H1 (cell line): ENCODE measurements at places on chromosomes 7 and 10. TPM values are rescaled to one million over a fixed set of nuclear protein-coding genes. Genes with fewer than 3 reads are reported as not detected.

GRCh38 chr7:22444181-22444971 lies 55.6 kb downstream of the STEAP1B start:
- H3K27ac ChIP-seq, result no peak overlapping the region
- no peaks in the 10 kb centered on the region for H3K27me3 ChIP-seq
- DNase-seq, result no peak
- no peak overlapping the region for H3K4me3 ChIP-seq
- no peaks in the 10 kb centered on the region for H3K36me3 ChIP-seq

GRCh38 chr10:3848005-3848774 lies 63.2 kb upstream of the KLF6 start:
- peaks cover 1% of the 10 kb centered on the region; the same call in 1 of the 2 replicates for H3K4me1 ChIP-seq
- DNase-seq, result no peak
- no peak overlapping the region for H3K4me3 ChIP-seq
- no peaks in the 10 kb centered on the region for H3K36me3 ChIP-seq

- no peaks in the 10 kb centered on the region for H3K36me3 ChIP-seq
- H3K4me1 ChIP-seq, result no peaks in the 10 kb centered on the region
- no peak overlapping the region for H3K27ac ChIP-seq
- no peaks in the 10 kb centered on the region for H3K27me3 ChIP-seq
- no peak overlapping the region for H3K4me3 ChIP-seq
These were observed 34.9 kb downstream of the COA1 start for GRCh38 chr7:43694399-43694748.

DNA sequence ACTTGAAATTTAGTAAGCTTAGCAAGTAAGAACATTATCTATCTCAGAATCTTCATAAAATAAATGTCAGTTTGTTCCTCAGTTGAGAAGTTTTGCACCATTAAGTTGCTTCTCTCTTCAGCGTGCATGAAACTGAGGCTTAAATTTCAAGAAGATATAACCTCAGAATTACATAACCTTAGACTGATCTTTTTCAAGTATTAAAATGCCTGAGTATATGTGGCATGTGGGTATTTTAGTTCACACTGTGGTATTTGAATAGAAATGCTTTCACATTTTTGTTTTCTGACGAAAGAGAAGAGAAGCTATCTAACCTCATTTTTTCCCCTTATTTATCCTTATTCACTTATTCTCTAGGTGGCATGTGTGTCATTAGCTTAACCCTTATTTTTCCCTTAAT lies 104.1 kb downstream of the PHF14 start:
- no peak overlapping the region for H3K4me3 ChIP-seq
- no peaks in the 10 kb centered on the region for H3K27me3 ChIP-seq
- H3K36me3 ChIP-seq, result no peaks in the 10 kb centered on the region
- no peaks in the 10 kb centered on the region for H3K4me1 ChIP-seq
- H3K27ac ChIP-seq, result no peak overlapping the region

DNA sequence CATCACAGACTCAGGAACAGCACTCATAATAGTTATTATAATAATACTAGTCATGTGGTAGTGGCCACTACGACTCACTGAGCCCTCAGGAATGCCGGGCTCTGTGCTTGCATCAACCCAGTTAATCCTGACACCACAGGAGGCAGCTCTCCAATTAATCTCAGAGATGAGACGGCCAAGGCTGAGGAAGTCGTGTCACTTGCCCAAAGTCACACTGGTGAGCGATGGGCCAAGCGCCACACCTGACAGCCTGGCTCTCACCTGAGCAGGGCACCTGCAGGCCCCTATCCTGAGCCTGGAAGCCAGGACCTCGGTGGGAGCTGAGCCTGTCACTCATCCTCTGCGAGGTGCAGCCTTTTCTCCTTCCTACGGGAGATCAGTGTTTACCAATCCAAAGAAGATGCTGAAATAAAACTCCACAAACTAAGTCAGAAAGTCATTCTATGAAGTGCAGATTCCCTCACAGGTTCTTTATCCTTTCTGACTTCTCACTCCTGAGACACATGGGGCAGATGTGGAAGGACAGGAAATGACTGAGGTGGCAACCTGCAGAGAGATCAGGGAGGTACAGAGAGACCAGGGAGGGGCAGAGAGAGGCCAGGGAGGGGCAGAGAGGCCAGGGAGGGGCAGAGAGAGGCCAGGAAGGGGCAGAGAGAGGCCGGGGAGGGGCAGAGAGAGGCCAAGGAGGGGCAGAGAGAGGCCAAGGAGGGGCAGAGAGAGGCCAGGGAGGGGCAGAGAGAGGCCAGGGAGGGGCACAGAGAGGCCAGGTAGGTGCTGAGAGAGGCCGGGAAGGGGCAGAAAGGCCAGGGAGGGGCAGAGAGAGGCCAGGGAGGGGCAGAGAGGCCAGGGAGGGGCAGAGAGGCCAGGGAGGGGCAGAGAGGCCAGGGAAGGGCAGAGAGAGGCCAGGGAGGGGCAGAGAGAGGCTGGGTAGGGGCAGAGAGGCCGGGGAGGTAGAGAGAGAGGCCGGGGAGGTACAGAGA lies 38.5 kb downstream of the VIPR2 start:
- H3K4me3 ChIP-seq, result no peak overlapping the region
- no peaks in the 10 kb centered on the region for H3K27me3 ChIP-seq
- DNase-seq, result no peak

- H3K27me3 ChIP-seq, result no peaks in the 10 kb centered on the region
- no peaks in the 10 kb centered on the region for H3K4me1 ChIP-seq
- H3K27ac ChIP-seq, result no peak overlapping the region
- DNase-seq, result no peak
- H3K4me3 ChIP-seq, result no peak overlapping the region
These were observed 169.4 kb upstream of the SHH start for GRCh38 chr7:155981703-155982102.

- no peak overlapping the region for H3K27ac ChIP-seq
- no peak overlapping the region for H3K4me3 ChIP-seq
- no peaks in the 10 kb centered on the region for H3K36me3 ChIP-seq
- H3K4me1 ChIP-seq, result no peaks in the 10 kb centered on the region
- H3K27me3 ChIP-seq, result no peaks in the 10 kb centered on the region
- no peak for DNase-seq
These were observed 12.4 kb upstream of the MTERF1 start for GRCh38 chr7:91892821-91893340.

DNA sequence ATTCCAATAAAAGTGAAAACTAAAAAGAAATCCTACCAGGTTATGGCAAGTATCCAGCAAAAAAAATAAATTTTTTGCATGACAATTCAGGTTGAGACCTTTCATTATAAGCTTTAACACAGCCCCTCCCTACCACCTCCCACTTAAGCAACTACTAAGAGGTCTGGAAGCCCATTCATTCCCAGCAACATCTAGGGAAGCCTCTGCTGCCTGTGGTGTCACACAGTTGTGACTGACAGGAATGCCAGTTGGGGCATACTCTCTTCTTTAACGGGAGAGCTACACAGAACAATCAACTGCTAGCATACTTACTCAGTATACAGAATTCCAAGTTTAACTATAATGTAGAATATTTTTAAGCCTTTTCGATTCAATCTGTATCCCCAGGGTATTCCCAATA lies 27.8 kb downstream of the ABI1 start:
- H3K27me3 ChIP-seq, result no peaks in the 10 kb centered on the region
- no peak for DNase-seq
- H3K4me1 ChIP-seq, result no peaks in the 10 kb centered on the region

DNA sequence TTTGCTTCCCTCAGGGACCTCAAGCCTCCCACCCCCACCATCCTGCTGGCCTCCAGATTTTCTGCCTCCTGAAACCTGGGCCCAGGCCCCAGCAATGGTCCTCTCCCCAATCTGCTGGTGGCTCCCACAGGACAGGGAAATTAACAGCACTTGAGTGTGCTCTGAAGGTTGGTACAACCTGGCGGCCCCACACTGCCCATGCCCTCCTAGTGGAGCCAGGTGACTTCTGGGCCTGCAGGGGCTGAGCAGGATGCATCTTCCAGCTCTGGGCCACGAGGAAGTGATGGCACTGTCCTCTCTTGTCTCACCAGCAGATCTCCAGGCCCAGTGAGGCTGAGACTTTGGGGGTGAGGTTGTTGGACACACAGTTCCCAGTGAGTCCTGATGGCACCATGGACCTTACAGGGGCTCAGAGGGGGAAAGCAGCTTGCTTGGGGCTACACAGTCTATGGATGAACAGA lies 3.6 kb upstream of the ZMIZ1 start:
- H3K4me3 ChIP-seq, result no peak overlapping the region
- no peaks in the 10 kb centered on the region for H3K36me3 ChIP-seq
- DNase-seq, result no peak
- H3K27me3 ChIP-seq, result no peaks in the 10 kb centered on the region
- no peak overlapping the region for H3K27ac ChIP-seq
- H3K4me1 ChIP-seq, result peaks cover 7% of the 10 kb centered on the region; the same call in 1 of the 2 replicates

DNA sequence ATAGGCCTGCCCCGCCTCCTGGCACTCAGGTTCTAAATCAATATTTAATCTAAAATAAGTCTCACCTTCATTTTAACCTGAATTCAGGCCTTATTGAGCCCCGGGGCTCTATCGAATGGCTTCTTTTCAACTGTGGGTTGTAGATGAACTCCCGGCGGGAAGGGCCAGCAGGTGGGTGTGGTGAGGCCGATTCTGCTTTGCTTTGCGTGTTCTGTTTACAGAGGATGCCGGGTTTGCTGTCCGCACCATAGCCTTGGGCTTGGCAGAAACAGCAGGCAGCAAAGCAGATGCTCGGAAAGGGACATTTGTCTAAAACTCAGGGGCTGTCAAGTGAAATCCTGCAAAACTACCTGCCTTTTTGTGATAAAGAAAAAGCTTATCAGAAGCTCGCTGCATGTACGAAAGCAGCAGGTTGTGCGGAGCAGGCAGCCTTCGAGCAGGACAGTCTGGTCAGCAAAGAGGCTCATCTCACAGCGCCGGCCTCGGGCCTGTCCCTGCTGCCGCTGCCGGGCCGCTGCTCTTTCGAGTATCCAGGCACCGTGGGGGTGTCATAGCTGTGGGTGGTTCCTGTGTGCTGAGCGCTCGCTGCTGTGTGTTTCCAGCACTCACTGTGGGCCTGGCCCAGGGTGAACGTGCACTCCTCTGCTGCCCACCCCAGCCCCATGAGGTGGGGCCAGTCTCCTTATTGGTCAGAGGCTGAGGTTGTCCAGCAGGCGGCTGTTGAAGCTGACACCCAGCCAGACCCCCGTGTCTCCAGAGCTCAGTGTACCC lies 434.8 kb upstream of the FOXK1 start:
- H3K4me3 ChIP-seq, result no peak overlapping the region
- DNase-seq, result no peak
- no peaks in the 10 kb centered on the region for H3K4me1 ChIP-seq
- no peak overlapping the region for H3K27ac ChIP-seq
- H3K36me3 ChIP-seq, result no peaks in the 10 kb centered on the region

DNA sequence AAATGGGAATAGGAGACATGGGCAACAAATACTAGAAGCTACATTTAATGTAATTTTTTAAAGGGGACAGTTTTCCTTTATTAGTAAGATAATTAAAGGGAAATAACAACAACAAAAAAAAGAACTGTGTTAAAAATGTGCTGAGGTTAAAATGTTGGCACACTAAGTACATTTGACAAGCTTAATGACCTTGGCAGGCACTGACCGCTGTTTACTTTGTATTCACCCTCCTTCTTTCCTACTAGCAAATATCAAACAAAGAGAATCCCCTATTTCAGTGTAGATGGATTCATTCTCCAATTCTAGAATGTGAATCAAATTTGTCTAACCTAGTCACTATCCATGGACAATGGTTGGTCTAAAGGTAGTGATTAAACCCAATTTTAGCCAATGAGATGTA lies 77.5 kb upstream of the TOMM7 start:
- no peaks in the 10 kb centered on the region for H3K27me3 ChIP-seq
- no peak overlapping the region for H3K4me3 ChIP-seq
- no peaks in the 10 kb centered on the region for H3K4me1 ChIP-seq
- no peaks in the 10 kb centered on the region for H3K36me3 ChIP-seq
- DNase-seq, result no peak

DNA sequence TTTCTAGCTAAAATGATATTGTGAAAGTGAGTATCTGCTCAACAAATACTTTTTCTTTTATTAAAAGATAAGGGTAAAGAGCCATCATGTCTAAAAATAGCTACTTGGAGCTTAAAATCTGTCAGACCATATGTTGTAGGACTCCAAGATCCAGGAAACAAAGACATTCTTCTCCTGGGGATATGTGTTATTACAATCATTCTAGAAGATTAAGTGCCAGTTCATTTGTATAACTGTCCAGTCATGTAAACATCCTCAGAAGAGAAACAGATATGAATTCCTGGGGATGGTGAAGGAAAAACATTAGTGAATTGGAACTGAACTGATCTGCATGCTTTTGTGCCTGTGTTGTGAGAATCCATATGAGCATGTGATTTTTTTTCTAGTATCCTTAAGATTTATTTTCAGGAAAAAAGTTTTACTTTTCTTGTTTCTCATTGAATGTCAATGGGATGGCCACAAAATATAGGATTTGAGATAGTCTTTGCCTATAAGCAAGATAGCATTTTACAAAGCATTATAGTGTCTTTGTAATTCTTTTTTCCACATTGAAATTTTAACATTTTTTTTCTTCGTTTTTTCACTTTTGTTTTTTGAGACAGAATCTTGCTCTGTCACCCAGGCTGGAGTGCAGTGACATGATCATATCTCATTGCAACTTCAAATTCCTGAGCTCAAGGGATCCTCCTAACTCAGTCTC lies 14.4 kb upstream of the MTERF1 start:
- no peak overlapping the region for H3K27ac ChIP-seq
- H3K4me1 ChIP-seq, result no peaks in the 10 kb centered on the region
- no peaks in the 10 kb centered on the region for H3K36me3 ChIP-seq
- H3K27me3 ChIP-seq, result no peaks in the 10 kb centered on the region

GRCh38 chr10:20949967-20950366 lies 52.9 kb upstream of the NEBL start:
- peaks cover 15% of the 10 kb centered on the region for H3K4me1 ChIP-seq
- no peak overlapping the region for H3K4me3 ChIP-seq
- DNase-seq, result no peak
- H3K27me3 ChIP-seq, result no peaks in the 10 kb centered on the region
- no peaks in the 10 kb centered on the region for H3K36me3 ChIP-seq
- no peak overlapping the region for H3K27ac ChIP-seq

- H3K27me3 ChIP-seq, result no peaks in the 10 kb centered on the region
- no peak overlapping the region for H3K4me3 ChIP-seq
- H3K36me3 ChIP-seq, result no peaks in the 10 kb centered on the region
- DNase-seq, result no peak
These were observed 13.3 kb downstream of the PRSS2 start for GRCh38 chr7:142784096-142784495.

DNA sequence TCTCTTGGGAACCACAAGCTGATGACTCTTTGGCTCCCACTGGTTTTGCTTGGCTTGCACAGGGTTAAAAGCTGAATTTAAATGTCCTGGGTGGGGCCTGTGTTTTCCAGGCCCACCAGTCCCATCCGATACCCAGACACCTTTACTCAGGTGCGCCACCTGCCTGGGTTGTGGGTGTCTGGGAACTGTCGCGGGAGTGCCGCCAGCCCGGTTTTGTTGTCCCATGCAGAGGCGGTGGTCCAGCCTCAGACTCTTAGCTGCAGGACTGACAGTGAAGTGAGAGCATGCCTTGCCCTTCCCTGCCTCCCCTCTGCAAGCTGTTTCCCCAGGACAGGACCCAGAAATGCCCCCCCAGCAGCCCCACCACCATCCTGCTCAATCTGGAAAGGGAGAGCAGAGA lies 255.6 kb upstream of the ZNF32 start:
- no peak overlapping the region for H3K4me3 ChIP-seq
- no peaks in the 10 kb centered on the region for H3K4me1 ChIP-seq
- no peaks in the 10 kb centered on the region for H3K27me3 ChIP-seq
- no peak for DNase-seq
- H3K36me3 ChIP-seq, result no peaks in the 10 kb centered on the region

- no peak overlapping the region for H3K27ac ChIP-seq
- H3K4me1 ChIP-seq, result no peaks in the 10 kb centered on the region
- H3K4me3 ChIP-seq, result no peak overlapping the region
- H3K27me3 ChIP-seq, result no peaks in the 10 kb centered on the region
- DNase-seq, result no peak
These were observed 13.3 kb downstream of the ALOX5 start for GRCh38 chr10:45387096-45387893.

RASA4 gene
- 19.6 and 25.1 TPM in 2 replicates for total RNA-seq

DNTT gene
- not detected in 2 replicates for total RNA-seq

VWDE gene
- 18.9 and 21.2 TPM in 2 replicates for total RNA-seq
